GM23248 (cell line): ENCODE measurements at places on chromosomes 13 and 19.

GRCh38 chr13:106888148-106888547 is 320.2 kb upstream of the ARGLU1 start:
- no peak for DNase-seq

GRCh38 chr19:39196320-39196719 is 444 bp upstream of the NCCRP1 start:
- no peak for DNase-seq

- DNase-seq: no peak
Measured at GRCh38 chr19:16419669-16420335, 52.0 kb downstream of the EPS15L1 start.

DNA sequence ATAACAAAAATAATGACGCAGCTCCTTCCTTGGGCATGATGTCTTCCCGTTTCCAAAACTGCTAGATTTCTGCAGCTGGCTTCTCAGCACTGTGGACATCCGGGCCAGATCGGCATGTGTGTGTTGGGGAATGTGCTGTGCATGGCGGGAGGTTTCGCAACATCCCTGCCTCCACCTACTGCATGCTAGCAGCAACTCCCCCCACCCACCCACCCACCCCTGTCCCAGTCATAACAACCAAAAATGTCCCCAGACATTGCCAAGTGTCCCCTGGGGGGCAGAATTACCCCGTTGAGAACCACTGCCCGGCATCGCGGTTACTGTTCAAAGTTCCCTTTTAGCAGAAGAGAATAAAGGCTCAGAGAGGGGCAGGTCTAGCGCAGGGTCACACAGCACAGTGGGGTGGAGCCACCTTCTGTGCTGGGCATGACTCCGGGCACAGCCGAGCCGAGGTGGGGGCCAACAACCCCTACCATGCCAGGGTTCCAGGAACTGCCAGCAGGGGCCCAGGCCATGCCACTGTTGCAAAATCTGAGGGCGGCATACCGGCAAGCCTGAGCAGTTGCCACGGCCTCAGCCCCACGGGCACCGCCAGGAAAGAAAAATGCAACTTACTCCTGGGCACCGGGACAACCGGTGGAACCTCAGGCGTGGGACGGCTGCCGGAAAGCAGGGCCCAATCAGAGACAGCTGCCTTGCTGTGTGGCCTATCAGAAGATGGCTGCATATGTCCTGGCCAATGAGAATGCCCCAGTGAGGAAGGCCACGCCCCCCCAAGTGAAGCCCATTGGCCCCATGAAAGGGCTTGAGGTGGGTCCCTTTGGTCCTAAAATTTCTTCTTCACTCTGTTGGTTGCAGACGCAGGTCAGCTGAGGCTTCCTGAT is 22.5 kb upstream of the NFIC start:
- DNase-seq: peak; percentile 95

GRCh38 chr19:3519126-3519525 is 13.0 kb downstream of the FZR1 start:
- no peak for DNase-seq

GRCh38 chr13:65595916-65596315 is 1634.2 kb downstream of the PCDH9 start:
- DNase-seq: peak; percentile 1

- DNase-seq: peak; percentile 12
Measured at GRCh38 chr13:82947191-82947621, 935.1 kb downstream of the SLITRK1 start.

GRCh38 chr19:44657211-44657921 is 13.7 kb downstream of the PVR start:
- DNase-seq: peak; percentile 70

- DNase-seq: no peak
Measured at GRCh38 chr19:31834070-31834469, 484.8 kb upstream of the TSHZ3 start.

DNA sequence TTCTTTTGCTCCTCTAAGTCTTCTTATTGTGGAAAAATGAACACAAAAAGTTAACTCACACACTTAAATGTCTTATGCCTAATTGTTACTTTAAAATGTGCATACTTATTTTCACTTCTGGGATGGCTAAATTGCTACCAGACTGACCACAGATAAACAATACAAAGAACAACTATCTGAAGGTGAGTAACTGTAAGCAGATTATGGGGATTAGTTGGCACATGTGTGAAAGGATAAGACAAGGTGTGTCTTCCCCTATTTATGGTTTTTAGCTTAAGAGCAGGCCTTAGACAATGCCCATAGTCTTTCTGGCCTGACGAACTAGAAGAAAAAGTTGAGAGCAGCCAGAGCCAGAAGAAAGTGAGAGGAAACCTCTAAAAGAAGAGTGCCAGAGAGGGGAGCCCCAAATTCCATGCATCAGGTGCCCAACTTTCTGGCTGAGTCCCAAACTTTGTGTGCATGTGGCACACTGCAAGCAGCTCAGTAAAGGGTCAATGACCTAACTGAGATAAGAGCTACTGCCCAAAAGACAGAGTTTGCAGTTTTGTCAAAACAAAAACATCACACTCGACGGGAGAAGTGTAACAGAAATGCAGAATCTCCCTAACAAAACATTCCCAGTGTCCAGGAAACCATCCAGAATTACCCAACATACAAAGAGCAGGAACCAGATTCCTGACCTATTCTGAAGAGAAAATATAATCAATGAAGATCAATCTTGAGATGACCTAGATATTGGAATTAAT is 375.4 kb downstream of the KCNRG start:
- DNase-seq: no peak

GRCh38 chr13:99425485-99426341 is 75.6 kb upstream of the TM9SF2 start:
- DNase-seq: no peak

- DNase-seq: no peak
Measured at GRCh38 chr13:105247830-105248229, 1287.6 kb downstream of the EFNB2 start.

- DNase-seq: no peak
Measured at GRCh38 chr13:92682832-92683517, 543.6 kb upstream of the GPC6 start.

DNA sequence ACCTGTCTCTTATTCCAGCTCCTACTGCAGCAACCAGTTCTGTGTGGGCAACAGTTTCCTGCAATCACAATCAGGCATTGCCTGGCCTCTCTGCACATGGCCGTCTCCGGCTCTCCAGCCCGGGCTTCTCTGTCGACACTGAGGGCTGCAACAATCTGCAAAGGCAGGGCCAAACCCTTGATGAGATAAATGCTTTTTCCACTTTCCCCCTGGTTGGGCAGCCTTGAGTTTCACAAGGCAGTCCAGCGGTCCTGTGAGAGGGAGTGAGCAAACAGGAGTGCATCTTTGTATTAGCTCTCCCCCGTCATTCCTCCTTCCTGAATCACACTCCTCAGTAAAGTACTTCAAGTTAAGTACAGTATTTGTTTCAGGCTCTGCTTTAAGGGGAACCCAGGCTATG is 40.7 kb upstream of the VWA8 start:
- DNase-seq: peak; percentile 93

GRCh38 chr13:23957981-23958380 is 60.7 kb upstream of the C1QTNF9B start:
- no peak for DNase-seq

GRCh38 chr19:48051335-48052033 is 7.6 kb upstream of the CABP5 start:
- no peak for DNase-seq

DNA sequence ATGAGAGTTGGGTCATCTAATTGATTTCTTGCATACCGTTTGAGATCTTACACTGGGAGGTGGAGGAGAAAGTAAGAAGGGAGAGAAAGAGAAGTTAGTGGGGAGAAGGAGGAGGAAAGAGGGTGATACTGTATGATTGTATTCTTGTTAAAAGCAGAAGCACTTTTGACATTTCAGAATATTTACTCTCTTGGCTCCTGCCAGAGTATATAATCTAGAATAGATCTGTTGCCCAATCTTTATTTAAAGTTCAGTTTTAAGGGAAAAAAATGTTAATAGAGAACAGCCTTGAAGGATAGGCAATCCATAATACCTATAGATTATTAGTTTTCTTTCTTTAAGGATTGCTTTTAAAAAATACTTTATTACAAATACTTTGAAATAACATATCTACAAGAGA is 41.5 kb downstream of the PDS5B start:
- DNase-seq: no peak

GRCh38 chr19:39795001-39795400 is 16.3 kb downstream of the LEUTX start:
- no peak for DNase-seq

DNA sequence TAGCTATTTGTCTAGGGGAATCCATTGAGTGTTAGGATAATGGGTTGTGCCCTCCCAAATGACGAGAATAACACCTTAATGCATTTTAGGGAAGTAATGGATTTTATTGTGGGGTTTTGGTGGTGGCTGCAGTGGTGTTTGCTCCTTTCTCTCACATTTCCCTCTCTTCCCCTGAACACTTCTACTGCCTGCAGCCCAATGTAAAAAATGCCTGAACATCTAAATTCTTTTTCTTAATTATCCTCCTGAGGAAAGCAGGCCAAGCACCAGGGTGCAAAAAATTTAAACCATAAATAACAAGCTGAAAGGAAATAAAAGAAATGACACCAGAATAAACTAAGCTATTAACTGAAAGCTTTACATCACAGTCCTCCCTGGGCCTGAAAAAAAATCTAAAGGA is 57.3 kb upstream of the PCDH8 start:
- no peak for DNase-seq

DNA sequence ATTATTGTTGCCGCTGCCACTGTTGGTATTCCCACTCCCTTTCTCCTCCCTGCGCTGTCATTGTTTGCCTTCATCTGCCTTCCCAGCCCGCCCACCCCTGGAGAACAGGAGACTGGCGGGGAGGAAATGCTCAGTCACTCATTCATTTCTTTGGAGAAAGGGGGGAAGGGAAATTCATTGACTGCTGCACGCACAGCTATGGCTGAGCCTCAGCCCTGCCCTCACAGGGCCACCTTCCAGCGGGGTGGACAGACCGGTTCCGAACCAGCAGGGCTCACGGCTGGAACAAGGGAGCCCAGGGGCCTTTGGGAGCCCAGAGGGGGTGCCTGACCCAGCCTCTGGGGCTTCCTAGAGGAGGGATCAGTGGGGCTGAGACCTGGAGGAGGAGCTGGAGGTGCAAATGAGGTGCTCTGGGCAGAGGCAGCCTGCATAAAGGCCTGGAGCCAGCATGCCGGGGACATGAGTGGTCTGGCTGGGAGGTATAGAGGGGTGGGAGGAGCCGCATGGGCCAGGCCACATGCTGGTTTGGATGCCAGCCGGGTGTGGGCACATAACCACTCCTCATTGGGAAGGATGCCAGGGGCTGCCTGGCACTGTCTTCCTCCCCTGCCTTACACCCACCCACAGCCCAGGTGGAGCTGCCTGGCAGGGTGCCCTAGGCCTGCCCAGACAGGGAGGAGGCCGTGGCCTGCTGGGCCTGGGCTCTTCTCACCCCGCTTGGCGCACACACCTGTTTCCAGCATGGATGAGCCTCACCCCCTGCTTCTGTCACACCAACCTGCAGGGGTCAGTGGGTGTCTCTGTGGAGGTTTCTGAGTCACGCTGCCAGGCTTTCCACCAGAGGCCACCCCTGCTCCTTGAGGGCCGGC is 26.8 kb downstream of the PPP5C start:
- DNase-seq: peak; percentile 89

- DNase-seq: peak; percentile 65
Measured at GRCh38 chr19:33348301-33349010, 25.1 kb upstream of the CEBPG start.

GRCh38 chr19:2064788-2065524 is 13.9 kb upstream of the MKNK2 start:
- DNase-seq: peak; percentile 59

GRCh38 chr13:50676602-50677001 is 166.9 kb downstream of the DLEU7 start:
- DNase-seq: peak; percentile 79

DNA sequence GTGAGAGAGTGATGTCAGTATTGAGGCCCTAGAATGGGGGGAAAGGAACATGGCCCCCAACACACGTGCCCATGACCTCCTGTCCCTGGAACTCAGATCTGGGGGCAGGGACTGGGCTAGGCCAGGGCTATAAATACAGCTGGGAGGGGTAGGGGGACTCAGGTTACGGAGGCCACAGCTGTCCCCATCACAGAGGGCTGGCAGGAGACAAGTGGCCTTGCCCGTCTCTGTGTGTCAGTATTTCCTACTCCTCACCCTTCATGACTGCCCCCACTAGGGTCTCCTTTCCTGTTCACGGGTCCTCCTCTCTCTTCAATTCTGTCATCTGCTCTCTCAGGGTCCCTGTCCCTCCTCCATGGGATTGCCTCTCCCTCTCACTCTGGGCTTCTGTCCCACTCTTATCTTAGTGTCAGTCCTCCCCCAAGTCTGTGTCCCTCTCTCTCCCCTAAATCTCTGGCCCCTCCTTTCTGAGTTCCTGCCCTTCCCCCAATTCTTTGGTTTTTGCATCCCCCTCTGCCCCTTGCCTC is 687 bp upstream of the HRC start:
- DNase-seq: no peak

DNA sequence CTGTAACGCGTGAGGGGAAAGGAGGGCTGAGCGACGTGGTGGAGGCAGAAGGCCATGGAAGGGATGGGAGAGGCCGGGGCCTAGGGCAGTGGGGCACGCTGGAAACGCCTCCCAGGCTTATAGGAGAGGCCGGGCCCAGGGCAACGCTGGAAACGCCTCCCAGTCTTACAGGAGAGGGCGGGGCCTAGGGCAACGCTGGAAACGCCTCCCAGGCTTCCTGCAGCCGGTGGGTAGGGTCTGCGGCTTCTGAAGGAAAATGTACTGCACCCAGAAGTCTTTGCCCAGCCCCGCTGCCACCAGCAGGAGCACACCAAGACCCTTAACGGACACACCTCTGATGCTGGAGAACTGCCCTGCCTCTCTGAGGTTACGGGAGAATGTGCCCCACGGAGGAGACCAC is 9.1 kb downstream of the CACTIN start:
- no peak for DNase-seq

- no peak for DNase-seq
Measured at GRCh38 chr19:29800100-29800825, 11.5 kb upstream of the CCNE1 start.

DNA sequence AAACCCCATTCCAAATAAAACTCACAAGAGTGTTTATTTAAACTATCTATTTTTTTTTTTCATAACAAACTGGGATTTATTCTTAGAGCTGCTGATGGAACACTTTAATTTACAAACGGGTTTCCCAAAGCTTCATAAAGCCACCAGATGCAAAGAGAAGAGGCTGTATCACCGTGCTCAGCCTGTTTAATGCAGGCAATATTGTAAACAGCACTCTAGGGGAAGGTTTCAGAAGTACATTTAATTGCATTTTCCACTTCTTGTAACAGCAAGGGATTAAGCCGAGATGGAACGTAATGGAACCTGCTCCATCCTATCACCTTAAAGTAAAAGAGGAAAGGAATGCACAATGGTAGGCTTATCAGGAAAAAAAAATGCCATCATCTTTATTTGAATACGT is 550.6 kb upstream of the ARGLU1 start:
- DNase-seq: no peak

GRCh38 chr19:51398096-51398704 is 7.8 kb upstream of the C19orf84 start:
- peak; percentile 65 for DNase-seq

DNA sequence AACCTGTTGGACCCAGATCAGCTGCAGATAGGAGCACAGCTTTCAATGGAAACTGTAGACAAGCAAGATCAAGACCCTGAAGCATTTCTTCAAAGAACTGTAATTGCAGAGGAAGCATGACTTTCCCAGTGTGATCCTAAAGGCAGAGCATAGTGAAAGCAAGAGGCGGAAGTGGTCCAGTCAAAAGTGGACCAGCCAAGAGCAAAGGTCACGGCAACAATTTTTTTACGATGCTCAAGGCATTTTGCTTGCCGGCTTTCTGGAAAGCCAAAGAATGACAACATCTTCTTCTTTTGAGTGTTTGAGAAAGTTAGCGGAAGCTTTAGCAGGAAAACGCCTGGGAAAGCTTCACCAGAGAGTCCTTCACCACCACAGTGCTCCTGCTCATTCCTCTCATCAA is 111.6 kb downstream of the RNF17 start:
- no peak for DNase-seq
